ENCODE measurements at places on chromosomes 5 and 9. TPM values are rescaled to one million over a fixed set of nuclear protein-coding genes. Genes with fewer than 3 reads are reported as not detected.
A peak's percentile ranks its signal among the peaks of the same experiment; 100 is the strongest.

Gene OR13J1
- total RNA-seq, result not detected

Gene PALM2AKAP2
- total RNA-seq, result 24.5 TPM

Gene OSMR
- total RNA-seq, result 114 TPM

Gene NR2F1-AS1
- total RNA-seq, result 30.3 TPM

Gene URM1
- 29.8 TPM for total RNA-seq

Gene PCDHGA1
- 0.86 TPM for total RNA-seq

Gene WNT8A
- not detected for total RNA-seq

GRCh38 chr5:32960340-32961058 lies 249.4 kb downstream of the NPR3 start:
- DNase-seq, result no peak

DNA sequence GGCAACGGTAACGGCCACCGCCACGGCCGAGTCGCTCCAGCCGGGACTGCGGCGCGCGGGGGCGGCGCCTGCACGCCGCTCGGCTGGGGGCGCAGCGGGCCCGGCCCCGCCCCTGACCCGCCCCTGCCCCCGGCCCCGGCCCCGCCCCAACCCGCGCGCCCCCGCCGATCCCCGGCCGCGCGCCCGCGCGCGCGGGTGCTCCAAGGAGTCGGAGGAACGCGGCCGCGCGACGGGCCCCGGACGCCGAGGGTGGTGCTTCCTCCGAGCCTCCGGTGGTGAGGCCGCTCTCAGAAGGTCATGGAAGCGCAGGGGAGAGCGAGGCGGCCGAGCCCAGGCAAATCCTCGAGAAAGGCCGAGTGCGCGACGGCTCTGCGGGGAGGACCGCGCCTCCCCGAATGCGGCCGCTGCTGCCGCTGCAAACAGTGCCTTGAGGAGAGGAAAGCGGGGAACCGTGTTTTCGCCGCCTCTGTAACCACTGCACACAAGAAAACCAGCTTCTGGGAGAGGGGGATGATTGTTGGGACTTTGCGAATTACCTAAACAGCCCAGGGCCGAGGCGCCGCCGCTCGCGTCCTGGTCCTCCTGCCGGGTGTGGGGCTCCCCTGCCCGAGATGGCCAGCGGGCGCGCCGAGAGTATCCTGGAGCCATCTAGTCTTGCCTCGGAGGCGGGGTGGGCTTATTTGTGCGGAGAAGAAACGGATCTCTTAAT lies at the start of gene LIFR:
TSS of gene LIFR (minus strand) at position 48 of the 709 bp plus-strand sequence. CDS start 25,999 bp downstream, outside the sequence.
- peak; percentile 85 for DNase-seq

DNA sequence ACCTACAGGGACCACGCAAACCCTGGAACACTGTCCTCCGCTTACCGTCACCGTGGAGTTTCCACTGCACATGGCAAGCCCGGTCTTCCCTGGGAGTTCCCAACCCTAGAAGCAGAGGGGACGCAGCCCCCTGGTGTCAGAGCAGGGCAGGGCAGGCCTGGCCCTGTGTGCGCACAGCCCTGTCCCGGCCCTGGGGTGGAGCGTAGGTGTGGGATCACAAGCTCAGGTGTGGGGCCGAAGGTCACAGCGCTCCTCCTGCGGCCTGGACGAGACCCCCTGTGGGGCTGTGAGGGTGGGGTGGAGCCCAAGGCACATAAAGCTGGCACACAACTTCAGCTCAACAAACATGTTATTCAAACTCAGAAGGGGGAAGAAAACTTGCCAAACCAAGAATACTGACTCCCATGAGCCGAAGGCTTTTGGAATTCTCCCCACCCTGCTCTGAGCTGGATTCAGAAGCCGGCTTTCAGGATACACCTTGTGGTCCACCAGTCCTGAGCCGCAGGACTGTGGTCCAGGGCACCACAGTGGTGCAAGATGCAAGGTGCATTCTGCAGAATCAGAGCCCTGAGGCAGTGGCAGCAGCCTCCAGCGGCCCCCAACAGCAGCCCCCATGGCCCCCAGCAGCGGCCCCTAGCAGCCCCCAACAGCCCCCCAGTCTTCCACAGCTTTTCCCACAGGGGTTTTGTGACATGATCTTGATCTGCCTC lies 11.8 kb upstream of the EXOC3 start:
- DNase-seq, result peak; percentile 44

DNA sequence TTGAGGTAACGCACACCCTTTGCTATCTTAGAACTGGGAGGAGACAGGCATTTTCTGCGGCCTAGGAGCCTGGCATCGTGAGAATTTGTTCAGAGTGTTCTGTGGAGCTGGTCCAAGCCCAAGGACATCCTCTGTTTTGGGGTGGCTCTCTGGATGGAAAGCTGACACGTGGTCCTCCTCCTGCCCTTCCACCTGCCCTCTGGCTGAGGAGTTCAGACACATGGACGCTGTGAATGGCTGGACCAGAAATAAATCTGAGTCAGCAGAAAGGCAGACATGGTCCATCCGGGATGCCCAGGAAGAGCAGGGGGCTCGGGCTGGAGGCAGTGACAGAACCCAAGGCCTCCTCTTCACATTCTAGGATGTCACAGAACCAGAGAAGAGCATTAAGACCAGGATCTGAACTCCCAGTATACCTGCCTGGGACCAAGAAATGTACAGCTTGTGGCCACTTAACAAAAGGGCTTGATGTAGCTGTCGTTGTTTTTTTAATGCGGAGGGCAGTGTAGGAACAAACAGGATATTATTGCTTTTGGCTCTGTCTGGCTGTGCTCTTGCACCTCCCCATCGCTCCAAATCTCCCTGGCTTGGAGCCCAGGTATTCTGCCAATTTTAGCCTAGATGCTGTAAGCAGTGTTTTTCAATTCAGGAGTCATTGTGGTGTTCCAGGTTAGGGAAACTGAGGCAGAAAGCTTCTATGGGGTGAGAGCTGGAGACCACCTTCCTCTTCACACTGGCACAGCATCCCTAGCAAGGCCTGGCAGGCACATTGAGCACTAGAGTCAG lies 2.4 kb downstream of the CKMT2 start:
- no peak for DNase-seq

- no peak for DNase-seq
Measured at GRCh38 chr5:31640573-31640972, 1.6 kb downstream of the PDZD2 start.

DNA sequence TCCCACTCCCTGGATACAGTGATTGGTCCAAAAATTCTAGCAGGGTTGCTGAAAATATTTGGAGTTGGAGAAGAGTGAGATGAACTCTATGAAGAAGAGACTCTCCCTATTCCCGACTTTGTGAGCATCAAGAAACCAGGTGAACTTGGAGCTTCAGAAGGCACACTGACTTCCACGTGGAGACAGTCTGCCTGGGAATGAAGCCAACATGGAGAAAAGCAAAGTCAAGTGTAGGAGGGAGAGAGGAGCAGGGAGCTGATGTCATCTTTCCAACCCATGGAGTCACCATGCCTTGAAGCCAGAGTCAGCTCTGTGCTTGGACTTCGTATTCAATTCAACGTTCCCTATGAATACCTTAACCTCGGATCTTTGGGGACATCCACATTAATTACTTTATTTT lies 125.1 kb downstream of the NPR3 start:
- peak; percentile 4 for DNase-seq

GRCh38 chr9:137462396-137462985 lies 3.4 kb upstream of the NSMF start:
- DNase-seq, result no peak

- no peak for DNase-seq
Measured at GRCh38 chr9:69760278-69760610, 433 bp upstream of the PTAR1 start.

- DNase-seq, result no peak
Measured at GRCh38 chr5:114360357-114360756, 1.5 kb upstream of the KCNN2 start.

- DNase-seq, result no peak
Measured at GRCh38 chr5:131773805-131774204, 23.0 kb downstream of the FNIP1 start.

- DNase-seq, result no peak
Measured at GRCh38 chr9:116842658-116843057, 155.6 kb downstream of the TRIM32 start.

- peak; percentile 55 for DNase-seq
Measured at GRCh38 chr5:160064995-160065614, 54.1 kb downstream of the PWWP2A start.

DNA sequence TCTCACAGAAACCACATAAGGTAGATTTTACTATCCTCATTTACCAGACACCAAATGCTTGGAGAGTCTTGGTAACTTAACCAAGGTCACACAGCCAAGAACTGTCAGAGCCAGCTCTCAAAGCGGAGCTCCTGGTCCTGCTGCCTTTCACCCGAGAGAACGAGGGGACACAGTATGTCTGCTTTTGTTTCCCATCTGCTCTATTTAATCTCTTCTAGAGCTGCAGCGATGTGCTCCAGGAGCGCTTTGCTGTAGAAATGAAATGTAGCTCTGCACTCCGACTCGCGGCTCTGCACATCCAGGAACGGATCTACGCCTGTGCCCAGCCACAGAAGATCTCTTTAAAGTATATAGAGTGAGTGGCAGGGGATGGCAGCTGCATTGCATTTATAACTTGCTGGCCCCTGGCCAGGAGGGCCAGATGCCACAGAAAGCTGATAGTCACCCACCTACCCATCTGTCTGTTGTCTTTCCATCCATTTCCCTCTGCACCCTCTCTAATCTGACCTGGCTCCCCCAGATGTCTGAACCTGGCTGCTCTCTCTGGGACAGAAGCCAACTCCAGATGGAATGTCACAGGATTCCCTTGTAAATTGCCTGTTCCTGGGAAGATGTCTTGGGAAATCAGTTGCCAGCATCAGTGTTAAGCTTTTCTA lies 21.4 kb upstream of the TRMT10B start:
- peak; percentile 67 for DNase-seq

DNA sequence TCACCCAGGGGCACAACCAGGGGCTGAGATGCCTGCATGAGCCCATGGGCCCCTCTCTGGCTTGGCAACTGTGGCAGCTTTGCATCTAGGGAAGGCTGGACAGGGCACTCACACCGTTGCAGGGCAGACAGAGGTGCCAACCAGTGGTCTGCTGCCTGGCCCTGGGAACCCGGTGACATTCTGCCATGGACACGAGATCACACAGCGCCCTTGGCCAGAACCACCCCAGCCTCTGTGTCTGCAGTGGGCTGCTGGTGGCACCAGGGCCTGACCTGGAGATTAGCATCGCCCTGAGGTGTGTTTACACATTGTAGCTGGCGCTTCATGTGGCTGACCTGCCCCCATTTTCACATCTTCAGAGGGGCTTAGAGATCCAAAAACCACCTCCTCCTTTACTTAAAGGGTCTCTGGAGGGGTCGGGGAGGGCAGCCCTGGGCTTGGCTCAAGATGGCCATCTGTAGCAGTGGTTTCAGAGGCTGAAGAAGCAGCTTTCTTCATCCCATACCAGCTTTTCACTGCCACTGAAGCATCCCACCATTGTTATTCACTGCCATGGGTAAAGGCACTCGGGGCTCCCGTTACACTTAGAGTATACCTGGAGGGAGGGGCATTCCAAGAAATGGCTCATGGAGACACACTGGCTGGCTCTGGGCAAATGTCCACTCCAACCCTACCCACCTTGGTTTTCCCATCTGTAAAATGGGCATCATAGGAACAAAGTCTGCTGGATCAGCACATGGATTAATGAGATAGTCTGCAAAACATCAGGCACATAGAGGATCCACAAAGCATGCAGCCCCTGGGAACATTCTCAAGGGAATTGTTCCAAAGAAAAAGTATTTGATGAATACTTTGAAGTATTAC lies 11.4 kb downstream of the DCANP1 start:
- DNase-seq, result no peak

GRCh38 chr5:25107853-25108252 lies 463.1 kb upstream of the CDH10 start:
- no peak for DNase-seq

- DNase-seq, result no peak
Measured at GRCh38 chr9:15268782-15269181, 38.2 kb downstream of the TTC39B start.

- DNase-seq, result no peak
Measured at GRCh38 chr5:108720391-108720790, 27.3 kb upstream of the FER start.

- DNase-seq, result no peak
Measured at GRCh38 chr9:26956860-26957233, 635 bp downstream of the IFT74 start.

DNA sequence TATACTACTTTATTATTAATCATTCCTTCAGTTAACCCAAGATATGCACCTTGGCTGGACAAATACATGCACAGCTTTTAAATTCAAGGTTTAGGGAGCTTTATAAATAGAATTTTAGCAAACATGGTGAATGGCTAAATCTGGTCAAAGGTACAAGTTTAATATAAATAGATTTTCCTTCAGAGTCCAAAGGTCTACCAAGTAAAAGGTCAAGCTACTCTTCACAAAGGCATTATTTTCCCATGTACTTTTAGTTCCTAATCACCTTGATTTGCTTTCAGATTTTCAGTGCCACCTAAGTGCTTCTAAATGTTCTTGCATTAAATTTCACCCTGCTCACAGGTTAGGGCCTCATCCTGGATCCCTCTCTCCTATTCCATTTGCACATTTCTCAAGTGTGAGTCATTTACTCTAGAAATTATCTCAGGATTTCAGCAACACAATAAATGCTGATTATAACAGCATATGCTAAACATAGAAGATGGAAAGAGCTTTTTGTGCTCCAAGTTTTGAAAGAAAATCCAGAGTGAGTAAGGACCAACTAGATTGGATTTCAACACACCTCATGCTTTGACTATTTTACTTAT lies 459.4 kb upstream of the ITGA1 start:
- DNase-seq, result no peak

DNA sequence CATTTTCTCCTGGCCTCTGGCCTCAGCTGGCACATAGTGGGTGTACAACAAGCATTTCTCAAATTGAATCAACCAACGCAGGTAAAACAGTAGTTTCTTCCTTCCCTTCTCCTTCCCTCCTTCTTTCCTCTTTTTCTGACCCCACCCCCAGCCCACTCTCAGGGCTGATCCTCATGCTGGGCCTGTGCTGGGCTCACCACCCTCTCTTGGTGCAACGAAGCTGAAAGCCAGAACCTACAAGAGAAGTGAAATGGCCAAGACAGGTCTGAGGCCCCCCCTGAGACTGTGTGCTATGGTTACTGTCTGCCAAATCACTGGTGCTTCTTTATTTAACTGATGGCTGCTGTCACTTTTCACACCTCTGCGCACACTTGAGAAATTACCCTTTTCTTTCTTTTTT lies 53.0 kb upstream of the BOD1 start:
- DNase-seq, result no peak

GRCh38 chr9:127962278-127962677 lies 18.5 kb downstream of the EEIG1 start:
- no peak for DNase-seq
